A549 treated with ZK216348 at 1 μM for 4 hours (cell line): ENCODE measurements at places on chromosomes 2 and 18. TPM values are rescaled to one million over a fixed set of nuclear protein-coding genes. Genes with fewer than 3 reads are reported as not detected.

The RELCH gene
- 12.1 to 16.8 TPM (median 13.2 TPM) in 5 replicates for total RNA-seq

The IL36A gene
- total RNA-seq, result not detected in 5 replicates

The DNAJC5G gene
- total RNA-seq, result not detected in 5 replicates

The SLC25A52 gene
- 0.13 TPM in 1 of 5 replicates, not detected in the others for total RNA-seq

The NTSR2 gene
- total RNA-seq, result not detected in 5 replicates

The MC5R gene
- total RNA-seq, result not detected in 5 replicates

The VIL1 gene
- 0.24 to 0.67 TPM (median 0.35 TPM) in 4 of 5 replicates, not detected in the other for total RNA-seq

The CELF4 gene
- not detected in 5 replicates for total RNA-seq

The AGXT gene
- not detected in 5 replicates for total RNA-seq

The METTL8 gene
- 23.8 to 31.7 TPM (median 27.9 TPM) in 5 replicates for total RNA-seq

The HRH4 gene
- total RNA-seq, result not detected in 5 replicates

The MC2R gene
- total RNA-seq, result not detected in 5 replicates

The ADAM23 gene
- total RNA-seq, result 9.1 to 12.6 TPM (median 10.1 TPM) in 5 replicates

The KIF5C gene
- total RNA-seq, result 0.27 to 0.38 TPM (median 0.32 TPM) in 5 replicates

The TLX2 gene
- 0.15 to 0.74 TPM (median 0.21 TPM) in 5 replicates for total RNA-seq

The PTPRN gene
- total RNA-seq, result 1.1 to 1.8 TPM (median 1.4 TPM) in 5 replicates

The SCRN3 gene
- total RNA-seq, result 11.6 to 20.1 TPM (median 15.3 TPM) in 5 replicates
